CD4-positive, alpha-beta memory T cell (primary cell): ENCODE measurements at places on chromosomes 3 and 15. TPM values are rescaled to one million over a fixed set of nuclear protein-coding genes. Genes with fewer than 3 reads are reported as not detected.

- no peak for DNase-seq
Observed at GRCh38 chr3:109336291-109336861, 970 bp downstream of the DPPA4 start.

GRCh38 chr3:43583481-43583880 is 38.3 kb downstream of the ANO10 start:
- no peak for DNase-seq

Gene UROC1
- polyA plus RNA-seq: not detected

DNA sequence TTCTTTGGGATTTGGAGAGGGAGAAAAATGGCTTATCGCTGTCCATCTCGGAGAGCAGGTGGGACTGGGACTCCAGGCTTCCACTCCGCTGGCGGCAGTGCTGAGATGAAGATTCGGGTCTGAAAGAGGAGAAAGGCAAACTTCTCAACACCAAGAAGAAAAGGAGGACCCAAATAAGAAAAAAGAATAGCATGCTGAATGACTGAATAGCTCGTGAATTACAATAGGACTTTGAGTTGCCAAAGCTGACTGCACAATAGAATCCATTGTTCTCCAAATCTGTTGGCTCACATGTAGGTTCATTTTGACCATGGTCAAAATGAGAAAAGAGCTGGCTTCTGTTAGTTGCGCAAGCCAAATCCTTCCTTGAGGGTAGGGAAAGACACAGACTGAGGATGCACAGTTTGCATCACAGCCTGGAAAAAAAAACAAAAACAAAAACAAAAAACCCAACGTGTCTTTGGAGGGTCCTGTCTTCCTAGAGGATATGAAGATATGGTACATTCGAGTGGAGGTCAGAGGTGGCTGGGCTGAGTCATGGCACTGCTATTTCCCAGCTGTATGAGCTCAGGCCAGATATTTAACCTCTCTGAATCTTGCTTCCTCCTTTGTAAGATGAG is 59.3 kb upstream of the LMOD3 start:
- no peak for DNase-seq

Gene EPB42
- not detected for polyA plus RNA-seq
